SJCRH30 (cell line): ENCODE measurements at places on chromosomes 2 and 18.

GRCh38 chr2:56985609-56986008 lies 801.8 kb downstream of the CCDC85A start:
- DNase-seq, result no peak

DNA sequence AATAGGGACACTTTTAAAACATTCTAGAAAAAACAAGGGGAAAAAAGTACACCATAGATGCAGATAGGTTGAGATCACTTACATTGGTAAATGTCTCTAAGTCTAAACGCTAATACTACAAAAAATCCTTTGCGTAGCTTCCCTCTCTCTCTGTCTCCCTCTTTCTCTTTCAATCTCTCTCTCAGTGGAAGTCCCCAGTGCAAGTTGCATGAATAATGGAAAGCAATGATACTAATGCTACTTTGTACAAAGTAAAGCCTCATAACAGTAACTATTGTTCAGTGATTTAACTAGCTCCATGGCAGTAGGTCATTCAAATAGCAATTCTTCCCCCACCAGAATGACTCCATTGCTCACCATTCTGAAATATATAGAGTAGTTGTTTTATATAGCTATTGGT lies 12.8 kb downstream of the MEIS1 start:
- no peak for DNase-seq

GRCh38 chr18:45157576-45157975 lies 457.7 kb upstream of the SLC14A2 start:
- no peak for DNase-seq

DNA sequence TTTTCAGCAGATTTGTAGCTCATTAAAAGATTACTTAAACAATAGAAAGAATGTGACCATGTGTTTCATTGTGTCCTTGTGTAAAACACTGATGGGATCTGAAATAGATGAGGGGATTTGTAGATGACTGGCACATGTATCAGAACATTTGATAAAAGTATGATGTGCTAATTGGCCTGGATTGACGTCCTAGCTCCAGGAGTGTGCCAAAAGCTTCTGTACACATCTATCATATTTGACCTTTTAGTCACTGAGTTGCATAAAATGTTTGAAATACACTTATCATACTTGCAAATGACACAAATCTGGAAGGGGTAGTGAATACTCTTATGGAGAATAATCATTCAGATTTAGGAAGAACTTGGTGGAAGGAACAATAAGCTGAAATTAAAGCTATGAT lies 778.5 kb downstream of the ERBB4 start:
- no peak for DNase-seq

- no peak for DNase-seq
Observed at GRCh38 chr2:222424276-222424728, at the start of gene SGPP2. SGPP2 (plus strand) TSS chr2:222424543; CDS start chr2:222424603, 60 bp downstream.

GRCh38 chr2:102453501-102453900 lies 19.5 kb upstream of the SLC9A4 start:
- DNase-seq, result no peak

- DNase-seq, result no peak
Observed at GRCh38 chr18:74328206-74328605, 12.6 kb downstream of the C18orf63 start.

DNA sequence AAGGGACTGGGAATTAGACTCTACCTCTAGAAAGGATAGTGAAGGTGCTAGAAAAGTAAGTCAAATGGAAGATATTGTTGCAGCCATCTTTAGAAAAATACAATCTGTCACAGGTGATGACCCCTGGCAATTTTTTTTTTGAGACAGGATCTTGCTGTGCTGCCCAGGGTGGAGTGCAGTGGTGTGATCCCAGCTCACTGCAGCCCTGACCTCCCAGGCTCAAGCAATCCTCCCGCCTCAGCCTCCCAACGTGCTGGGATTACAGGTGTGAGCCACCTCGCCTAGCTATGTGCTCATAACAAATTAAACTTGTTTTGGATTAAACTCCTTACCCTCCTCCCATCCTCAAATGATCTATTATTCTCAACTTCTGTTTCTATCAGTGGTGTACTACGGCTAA lies 3.8 kb upstream of the GIGYF2 start:
- DNase-seq, result no peak

DNA sequence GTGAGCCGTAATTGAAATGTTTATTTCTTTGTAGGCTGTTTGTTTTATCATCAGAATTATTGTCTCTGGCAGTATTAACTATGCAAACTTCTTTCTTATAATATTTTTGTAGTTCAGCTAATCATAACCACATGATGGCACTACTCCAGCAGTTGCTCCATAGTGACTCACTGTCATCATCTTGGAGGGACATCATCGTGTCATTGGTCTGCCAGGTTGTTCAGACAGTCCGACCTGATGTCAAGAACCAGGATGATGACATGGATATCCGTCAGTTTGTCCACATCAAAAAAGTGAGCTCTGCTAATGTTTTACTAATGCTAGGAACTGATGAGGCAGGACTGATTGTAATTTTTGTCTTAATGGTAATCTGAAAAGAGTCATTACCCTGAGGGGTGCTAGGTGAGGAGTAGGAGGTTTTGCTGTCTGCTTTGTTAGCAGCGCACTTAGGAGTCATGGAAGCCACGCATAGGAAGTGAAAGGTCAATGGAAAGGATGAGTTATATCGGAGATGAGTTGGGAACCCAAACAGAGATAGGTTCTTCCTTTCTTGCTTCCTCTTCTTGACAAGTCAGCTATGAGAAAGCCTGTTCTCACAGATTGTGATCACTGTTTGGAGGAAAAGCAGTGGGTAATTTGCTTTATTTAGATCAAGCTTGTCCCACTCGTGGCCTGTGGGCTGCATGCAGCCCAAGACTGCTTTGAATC lies 49.2 kb downstream of the PIKFYVE start:
- no peak for DNase-seq

GRCh38 chr18:2173486-2173885 lies 397.8 kb downstream of the METTL4 start:
- DNase-seq, result peak; percentile 2

DNA sequence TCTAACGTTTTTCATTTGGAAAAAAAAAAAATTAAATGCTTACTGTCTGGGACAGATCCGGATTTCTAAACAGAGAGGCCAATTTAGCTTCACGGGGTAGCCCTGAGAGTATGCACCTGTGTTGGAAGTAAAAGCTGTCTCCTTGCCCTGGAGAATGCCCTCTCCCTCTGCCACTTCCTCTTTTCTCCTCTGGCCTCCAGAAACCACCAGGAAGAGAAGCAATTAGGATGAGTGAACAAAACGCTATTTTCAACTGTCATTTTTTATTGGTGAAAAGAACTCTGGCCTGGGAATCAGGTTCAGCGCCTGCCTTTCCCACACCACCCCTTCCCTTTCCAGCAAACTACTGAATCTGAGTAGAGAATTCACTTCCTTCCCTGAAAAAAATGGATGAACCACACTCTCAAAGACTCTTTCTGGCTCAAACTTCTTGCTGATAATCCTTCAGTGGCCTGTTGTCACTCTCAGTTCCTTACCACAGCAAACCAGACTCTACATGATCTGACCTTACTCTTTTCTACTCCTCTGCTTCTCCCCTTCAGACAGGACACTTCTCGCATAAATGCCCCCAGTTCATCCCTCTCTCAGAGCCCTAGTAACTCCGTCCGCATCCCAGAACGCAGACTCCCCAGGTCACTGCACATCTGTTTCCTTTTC lies 29.8 kb downstream of the KLF7 start:
- DNase-seq, result no peak

GRCh38 chr2:11073776-11074175 lies 81.5 kb upstream of the SLC66A3 start:
- DNase-seq, result no peak

DNA sequence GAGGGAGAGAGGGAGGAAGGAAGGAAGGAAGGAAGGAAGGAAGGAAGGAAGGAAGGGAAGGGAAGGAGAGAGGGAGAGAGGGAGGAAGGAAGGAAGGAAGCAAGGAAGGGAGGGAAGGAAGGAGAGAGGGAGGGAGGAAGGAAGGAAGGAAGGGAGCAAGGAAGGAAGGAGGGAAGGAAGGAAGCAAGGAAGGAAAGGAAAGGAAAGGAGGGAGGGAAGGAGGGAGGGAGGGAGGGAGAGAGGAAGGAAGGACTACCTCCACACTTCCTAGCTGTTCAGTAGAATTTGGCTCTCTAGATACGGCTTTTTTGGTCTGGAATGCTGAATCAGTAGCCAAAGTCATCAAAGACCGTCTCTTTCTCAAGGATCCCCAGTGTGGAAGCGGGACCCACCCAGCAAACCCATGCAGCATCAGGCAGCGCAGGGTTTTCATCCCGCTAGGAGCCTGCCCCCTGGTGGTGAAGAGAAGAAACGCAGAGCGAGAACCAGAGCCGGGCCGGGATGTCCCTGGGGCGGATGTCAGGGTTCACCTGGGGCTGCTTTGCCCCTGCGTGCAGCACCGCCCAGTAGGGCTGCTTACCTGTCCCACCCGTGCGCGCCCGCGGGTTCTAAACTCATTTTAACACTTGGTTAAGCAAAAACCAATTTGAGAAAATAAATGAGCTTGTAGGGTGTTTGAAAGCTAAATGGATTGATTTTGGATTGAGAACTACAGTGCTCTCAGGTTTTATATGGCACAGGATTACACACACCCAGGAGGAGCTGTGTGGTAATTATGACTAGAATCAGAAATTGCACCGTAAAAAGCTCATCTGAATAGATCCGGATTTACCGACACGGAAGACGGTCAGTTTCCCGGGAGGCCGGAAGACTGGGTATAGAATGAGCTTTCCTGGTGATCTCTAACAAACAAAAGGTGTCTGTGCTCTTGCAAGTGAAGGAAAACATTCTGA lies 48.1 kb upstream of the ARL4C start:
- peak; percentile 67 for DNase-seq

DNA sequence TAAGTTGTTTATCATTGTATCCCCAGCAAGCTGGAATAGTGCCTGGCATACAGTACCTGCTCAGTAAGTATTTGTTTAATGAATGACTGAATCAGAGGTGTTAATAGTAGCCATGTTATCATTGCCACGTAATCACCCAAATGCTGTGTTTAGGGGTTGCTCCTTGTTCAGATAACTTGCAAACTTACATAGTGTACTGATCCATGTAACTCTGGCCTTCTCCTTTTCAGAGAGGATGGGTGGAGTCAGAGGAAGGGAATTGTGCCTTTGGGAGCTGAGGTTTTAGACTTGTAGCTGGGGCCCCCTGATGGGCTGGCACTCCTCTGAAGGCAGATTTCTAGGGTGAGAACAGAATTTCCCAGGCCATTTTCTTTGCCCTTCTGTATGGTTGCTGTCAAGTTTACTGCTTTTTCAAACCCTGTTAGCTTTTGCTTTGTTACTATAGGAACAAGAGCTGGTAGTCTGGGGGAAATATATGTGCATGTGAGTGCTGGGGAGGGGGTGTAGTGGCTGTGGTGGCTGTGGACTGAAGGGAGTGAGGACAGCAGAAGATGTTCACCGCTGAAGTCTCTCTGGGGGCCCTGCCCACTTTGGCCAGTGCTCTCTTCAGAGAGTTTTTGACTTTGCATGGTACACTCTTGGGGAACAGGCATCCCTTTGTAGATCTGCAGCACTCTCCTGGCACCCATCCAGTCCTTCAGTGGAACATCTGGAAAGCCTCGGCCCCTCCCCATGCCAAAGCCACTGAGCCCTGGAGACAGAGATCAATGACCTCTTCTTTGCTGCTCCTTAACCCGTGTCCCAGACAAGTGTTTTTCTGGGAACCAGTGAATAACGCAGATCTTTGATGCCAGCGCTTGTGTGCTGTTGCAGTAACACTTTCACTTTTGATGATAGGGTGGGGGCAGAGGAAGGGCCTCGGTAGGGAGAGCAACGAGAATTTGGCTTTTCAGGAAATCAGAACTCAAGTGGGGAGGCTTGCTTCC lies 209.0 kb downstream of the PRKCE start:
- DNase-seq, result peak; percentile 84

- no peak for DNase-seq
Observed at GRCh38 chr18:23986600-23987359, 27.8 kb upstream of the TTC39C start.

DNA sequence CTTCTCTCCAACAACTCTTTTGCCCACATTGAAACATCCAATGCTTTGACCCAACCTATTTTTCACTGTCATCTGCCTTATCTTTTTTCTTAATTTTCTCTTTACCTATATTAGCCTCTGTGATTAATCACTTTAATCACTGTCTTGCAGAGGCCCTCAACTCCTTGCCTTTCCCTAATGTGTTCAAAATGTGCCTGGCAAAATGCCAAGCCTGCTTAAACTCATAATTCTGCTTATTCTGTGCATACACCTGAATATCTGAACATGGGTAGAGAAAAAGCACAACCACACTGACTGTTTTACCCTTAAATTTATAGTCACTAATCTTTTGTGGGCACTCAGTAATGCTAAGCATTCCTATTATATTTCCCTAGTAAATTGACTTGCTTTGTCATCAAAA lies 63.0 kb upstream of the GALNT13 start:
- no peak for DNase-seq

- no peak for DNase-seq
Observed at GRCh38 chr2:237426517-237426916, 12.6 kb upstream of the COL6A3 start.

- no peak for DNase-seq
Observed at GRCh38 chr2:186518945-186519344, 32.9 kb downstream of the ZC3H15 start.

- no peak for DNase-seq
Observed at GRCh38 chr18:44048846-44049245, 631.8 kb upstream of the SETBP1 start.

DNA sequence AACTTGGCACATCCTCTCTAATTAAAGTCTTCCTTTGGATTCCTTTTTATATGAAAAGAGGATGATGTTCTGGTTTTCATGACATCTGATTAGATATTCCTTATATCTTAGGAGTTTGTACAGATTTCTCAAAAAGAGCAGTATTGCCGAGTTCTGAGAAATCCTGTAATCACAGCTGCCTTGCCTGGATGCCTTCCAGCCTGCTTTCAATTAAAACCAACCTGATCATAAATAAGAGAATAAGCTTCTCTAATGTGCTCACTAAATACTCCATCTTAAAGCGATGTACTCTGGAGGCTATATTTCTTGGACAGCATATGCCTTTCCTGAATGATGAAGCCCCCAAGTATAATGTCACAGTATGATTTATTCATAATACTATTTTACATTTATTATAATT lies 1203.8 kb upstream of the PIK3C3 start:
- no peak for DNase-seq

- DNase-seq, result no peak
Observed at GRCh38 chr18:52130624-52131301, 209.2 kb upstream of the DCC start.

- DNase-seq, result peak; percentile 14
Observed at GRCh38 chr2:39379643-39380524, 57.2 kb downstream of the MAP4K3 start.

DNA sequence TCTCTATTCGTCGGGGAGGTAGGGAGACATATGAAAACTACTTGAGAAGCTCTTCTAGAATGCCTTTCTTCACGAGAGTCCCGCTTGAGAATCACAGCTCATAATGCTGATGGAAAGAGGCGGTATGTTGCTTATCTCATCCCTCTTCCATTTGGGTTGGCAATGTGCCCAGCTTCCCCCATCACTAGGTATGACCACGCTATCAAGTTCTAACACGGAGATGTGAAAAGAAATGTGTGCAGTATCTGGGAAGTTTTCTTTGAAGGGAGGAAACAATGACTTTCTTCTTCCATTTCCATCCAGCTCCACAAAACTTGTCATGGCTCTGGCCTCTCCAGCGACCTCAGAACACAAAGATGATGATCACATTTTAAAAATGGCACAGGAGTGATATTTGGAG lies 742.4 kb downstream of the DCDC2C start:
- peak; percentile 53 for DNase-seq

GRCh38 chr2:219567791-219568361 lies 3.5 kb downstream of the OBSL1 start:
- DNase-seq, result no peak
